HCT116 (cell line): ENCODE measurements at places on chromosomes 1 and 21.

DNA sequence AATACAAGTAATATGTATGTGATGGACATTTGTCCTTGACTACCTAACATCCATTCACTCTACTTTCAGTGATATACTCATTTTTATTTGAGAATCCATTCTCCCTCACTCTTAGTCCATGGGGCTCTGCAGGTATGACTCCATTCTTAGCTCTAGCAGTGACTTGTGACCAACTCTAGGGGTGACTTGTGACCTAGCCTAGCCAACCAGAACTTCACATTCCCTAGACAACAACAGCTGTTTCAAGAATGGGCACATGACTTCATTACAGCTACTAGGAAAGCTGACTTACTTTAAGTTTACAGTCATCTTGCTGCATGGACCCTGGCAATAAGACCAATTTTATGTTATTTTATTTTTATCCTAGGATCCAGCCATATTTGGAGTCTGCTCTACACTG, 23.6 kb upstream of the DDX59 start:
- DNase-seq, result no peak

- DNase-seq, result no peak
These were observed 12.4 kb downstream of the HMGN1 start for GRCh38 chr21:39336457-39337008.

- no peak for DNase-seq
These were observed 513 bp upstream of the RAB3GAP2 start for GRCh38 chr1:220272841-220273090.

GRCh38 chr1:23356471-23357137, 12.5 kb upstream of the HNRNPR start:
- no peak for DNase-seq

- no peak for DNase-seq
These were observed 8.3 kb upstream of the KANK4 start for GRCh38 chr1:62327360-62328055.

DNA sequence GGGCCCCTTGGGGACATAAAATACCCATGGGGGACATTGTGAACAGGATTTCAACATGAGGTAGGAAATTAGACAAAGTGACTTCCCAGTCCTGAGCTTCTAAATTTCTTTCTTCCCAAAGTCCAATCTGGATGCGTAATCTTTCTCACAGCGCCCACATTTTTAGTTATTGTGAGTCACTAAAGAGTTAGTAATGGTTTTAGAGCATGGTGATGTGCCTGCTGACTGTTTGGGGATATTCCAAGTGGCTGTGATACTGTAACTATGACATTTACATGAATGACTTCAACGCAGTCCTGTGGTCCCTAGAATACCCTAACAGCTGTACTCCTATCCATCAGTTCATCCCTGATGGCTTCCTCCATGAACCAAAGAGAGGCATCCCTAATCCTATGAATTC, 224.0 kb upstream of the COA6 start:
- no peak for DNase-seq

- no peak for DNase-seq
These were observed 124.9 kb upstream of the TNFSF4 start for GRCh38 chr1:173332026-173332425.

- DNase-seq, result no peak
These were observed 10.2 kb downstream of the DDI2 start for GRCh38 chr1:15627343-15627988.
